ENCODE measurements at places on chromosomes 2 and 18.

DNA sequence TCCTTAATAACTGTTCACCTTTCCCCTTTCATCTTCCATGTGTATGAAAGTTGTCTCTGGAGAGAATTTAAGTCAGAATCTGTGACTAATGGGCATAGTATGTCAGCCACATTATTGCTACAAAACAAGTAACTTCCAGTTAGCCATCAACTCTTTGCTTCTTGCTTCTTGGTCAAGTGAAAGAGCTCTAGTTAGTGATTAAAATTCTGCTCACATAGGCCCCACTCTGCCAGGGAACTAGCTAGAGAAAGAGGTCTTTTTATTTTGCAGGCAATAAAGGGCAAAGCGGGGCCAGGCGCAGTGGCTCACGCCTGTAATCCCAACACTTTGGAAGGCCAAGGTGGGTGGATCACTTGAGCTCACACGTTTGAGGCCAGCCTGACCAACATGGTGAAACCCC lies 64.6 kb downstream of the COLEC12 start:
- no peak for DNase-seq

DNA sequence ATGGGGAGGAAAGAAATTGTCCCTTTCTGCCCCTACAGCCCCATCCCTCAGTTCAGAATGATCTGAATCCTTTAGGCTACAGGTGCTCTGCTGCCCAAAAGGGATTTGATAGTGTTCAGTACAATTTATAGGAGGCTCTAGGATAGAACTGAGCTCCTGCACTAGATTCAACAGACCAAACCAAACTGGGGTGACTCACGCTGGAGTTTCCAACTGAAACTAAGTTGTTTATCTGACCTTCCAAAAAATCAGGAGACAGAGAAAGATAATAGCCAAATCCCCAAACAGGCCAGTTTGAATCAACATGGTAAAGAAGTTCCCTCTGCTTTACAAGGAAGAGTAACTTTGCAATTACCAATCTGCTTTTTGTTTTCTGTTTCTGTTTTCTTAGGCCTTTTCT lies 72.7 kb upstream of the MBOAT2 start:
- DNase-seq = no peak

- no peak for DNase-seq
Measured at GRCh38 chr2:98140210-98140609, 53.2 kb downstream of the VWA3B start.

- peak; percentile 12 for DNase-seq
Measured at GRCh38 chr2:54455131-54455562, 980 bp upstream of the SPTBN1 start.

GRCh38 chr2:237072067-237072931 lies 13.4 kb upstream of the COPS8 start:
- DNase-seq = peak; percentile 79

- DNase-seq = no peak
Measured at GRCh38 chr2:85282914-85283313, 44.9 kb downstream of the TGOLN2 start.

DNA sequence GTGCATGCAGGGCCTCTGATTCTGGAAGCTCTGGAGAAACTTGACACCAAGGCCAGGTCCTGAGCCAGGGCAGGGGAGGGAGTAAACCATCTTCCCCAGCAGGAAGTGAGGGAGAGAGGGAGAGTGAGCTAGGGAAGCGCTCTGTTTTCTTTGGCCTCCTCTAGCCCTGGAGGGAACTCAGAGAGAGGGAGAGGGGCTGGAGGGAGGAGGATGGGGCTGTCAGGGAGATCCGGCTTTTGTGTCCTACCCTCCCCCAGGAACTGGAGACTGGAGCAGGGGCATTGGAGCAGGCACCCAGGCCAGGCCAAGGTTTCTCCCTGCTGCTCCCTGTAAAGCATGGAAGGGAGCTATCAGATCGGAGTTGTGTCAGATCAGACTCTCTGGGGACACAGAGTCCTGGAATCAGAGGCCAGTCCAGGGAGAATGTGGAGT lies 22.7 kb upstream of the PKDCC start:
- DNase-seq = no peak

- no peak for DNase-seq
Measured at GRCh38 chr2:12314127-12314760, 402.5 kb upstream of the TRIB2 start.

DNA sequence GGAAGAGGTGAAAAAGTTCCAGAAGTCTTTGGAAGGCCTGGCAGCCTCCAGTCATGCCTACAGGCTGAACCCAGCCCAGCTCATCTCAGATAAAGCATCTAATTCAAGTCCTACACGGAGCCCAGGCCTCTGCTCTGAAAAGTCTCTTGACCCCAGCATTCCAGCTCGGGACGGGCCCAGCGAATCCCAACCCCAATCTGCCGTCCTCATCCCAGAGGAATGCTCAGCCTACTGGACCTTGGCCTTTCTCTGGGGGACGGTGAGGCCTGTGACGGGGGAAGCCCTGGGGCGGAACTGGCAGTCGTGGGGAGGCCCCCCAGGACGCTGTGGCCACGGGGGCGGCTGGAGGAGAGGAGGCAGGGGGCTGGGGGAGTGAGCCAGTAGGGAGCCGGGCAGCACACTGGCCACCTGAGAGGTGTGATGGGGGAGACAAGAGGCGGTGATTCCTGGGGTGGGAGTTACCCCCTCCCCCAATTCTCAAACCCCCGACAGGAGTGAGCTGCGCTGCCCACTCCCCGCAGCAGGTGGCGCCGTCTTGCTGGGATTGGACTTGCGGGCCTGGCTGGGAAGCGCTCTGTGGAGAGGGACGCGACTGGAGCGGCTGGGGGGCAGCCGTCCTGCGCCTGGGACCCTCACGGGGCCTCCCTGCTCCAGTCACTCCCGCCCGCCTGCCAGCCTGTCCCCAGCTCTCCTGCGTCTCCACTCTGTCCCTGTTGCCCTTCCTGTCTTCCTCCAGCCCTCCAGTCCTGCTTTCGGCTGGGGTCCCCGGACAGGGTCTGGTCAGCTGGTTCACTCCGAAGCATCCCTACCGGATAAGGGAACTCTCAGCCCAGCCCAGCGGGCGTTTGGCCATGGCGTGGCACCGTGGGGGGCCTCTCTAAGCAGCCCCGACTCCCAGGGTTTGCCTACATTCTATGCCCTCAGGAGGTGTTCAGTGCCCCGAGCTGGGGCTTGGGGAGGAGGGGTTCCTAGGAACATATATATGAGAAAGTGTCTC lies 182.6 kb upstream of the HAAO start:
- peak; percentile 73 for DNase-seq
